NCI-H2029 (cell line): ENCODE measurements at places on chromosomes 13 and 19.

- DNase-seq, result no peak
These were observed 51.6 kb downstream of the MPHOSPH8 start for GRCh38 chr13:19685034-19685433.

- no peak for DNase-seq
These were observed 1551.8 kb downstream of the SLITRK1 start for GRCh38 chr13:82330499-82330898.

- no peak for DNase-seq
These were observed 10.7 kb upstream of the CACNG6 start for GRCh38 chr19:53980539-53981375.

DNA sequence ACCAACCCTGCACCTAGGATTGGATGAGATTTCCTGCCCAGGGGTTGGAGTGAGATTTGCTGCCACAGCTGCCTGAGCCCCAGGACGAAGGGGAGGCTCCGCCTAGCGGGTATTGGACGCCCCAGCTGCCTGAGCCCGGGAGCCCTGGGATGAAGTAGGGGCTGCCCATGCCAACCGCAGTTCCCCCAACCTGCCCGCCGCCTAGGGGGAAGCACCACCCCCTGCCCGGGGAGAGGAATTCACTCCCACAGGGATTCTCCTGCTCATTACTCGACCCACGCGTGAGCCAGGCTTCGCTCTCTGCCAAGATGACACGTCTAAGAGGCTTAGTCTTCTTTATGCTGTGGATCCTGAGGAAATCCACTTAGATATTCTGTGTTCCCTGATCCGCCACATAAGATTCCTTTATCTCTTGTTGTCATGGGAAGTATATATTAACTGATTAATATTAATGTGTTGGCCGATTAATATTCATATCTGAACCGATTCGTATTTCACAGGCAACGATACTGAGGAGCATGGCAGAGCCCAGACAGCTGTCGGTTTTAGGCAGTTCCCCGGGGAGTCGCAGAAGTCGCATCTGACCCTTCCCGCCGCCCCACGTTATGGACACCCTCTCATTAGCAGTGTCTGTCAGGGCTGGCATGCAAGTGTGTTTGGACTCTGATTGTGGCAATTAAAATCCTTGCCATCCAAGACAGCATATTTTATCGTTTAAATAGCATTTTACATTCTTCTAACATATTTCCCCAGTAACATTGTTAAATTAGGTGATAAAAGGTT lies 44.5 kb upstream of the KCTD15 start:
- no peak for DNase-seq

GRCh38 chr13:41859565-41859964 lies 101.3 kb downstream of the VWA8 start:
- no peak for DNase-seq

GRCh38 chr19:57566396-57567265 lies 7.0 kb upstream of the ZNF550 start:
- DNase-seq, result no peak

DNA sequence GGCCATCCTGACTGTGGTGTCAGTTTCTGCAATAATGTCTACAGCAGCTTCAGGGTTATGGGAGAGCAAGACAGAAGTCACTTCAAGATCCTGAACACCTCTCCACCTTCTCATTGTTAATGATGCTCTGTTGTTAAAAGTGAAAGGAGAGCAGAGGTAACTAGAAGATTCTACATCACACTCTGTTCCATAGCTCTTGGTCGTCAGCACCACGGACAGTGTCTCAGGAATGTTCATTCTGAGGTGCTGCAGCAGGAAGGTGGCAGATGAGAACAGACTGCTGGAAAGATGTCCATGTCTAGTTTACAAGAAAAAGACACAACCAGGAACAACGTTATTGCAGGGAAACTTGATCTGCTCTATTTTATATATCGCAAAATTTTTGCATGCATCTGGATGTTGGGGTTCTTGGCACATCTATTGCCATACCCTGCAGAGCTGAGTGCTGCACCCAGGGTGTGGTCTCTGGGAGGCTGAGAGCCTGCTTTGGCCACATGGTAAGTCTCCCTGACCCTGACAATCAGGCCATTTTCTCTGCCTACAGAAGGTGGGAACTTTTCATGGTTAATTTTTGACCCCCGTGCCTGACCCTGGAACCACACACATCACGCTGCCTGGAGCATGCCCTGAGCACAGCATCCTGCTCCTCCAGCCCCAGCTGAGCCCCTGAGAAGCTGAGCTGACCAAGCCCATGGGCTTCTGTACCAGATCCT lies 12.7 kb downstream of the CEACAM21 start:
- no peak for DNase-seq

GRCh38 chr19:39415111-39416046 lies 2.9 kb downstream of the PLEKHG2 start:
- no peak for DNase-seq

DNA sequence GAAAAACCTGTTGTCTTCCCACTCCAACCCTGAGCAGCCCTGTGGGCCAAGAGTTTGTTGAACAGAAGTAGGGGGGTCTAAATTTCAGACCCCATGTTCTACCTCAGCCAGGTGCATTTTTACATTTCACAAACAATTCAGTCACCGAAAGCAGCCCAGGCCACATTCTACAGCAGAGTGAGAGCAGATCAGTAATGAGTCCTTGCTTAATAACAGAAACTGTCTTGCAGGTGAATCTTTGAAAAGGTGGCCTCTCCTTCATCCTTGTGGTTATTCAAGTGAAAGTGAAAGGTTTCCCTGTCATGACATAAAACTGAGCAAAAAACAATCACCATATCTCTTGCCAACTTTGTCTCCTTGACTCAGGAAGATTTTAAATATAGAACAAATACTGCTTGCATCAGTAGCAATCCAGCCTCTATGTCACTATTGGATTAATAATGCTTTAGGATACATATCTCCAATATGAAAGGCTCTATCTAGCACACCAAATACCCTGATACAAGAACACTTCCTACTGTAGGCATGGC lies 670.2 kb downstream of the DIAPH3 start:
- no peak for DNase-seq

- DNase-seq, result no peak
These were observed 5.5 kb upstream of the PTBP1 start for GRCh38 chr19:791567-792305.

GRCh38 chr13:26022538-26023292 lies 29.1 kb downstream of the SHISA2 start:
- DNase-seq, result peak; percentile 64

DNA sequence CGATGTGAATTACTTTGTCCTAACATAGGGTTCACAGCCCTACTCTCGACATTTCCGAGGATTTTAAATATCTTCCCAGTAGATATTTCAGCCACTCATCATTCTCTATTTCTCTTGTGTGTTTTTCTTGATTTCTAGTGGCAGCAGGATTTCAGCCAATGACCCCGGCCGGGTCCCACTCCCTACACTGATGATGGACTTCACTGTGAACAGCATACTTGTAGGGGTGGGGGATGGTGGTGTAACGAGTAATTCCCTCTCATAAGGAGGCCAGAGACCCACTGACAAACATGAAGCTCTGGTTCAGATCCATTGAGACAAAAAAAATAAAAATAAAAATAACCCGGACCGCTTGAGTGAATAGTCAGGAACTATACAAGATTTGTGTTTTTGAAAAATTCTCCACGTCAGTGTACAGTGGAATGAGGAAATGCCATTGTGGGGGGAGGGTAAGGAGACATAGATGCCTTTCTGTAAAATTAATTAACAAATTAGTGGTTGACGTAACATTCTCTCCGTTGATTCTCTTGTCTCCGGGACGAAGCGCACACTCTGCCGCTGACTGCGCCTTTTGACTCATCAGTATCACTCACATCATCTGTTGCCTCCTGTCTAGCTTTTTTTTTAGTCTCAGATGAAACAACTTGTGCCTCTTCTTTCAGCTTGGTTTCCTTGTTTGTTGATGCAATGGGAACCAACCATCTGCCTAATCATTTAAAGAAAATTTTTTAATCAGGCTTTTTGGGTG lies 48.8 kb upstream of the IRS2 start:
- no peak for DNase-seq

GRCh38 chr19:33214596-33214995 lies 11.1 kb downstream of the SLC7A10 start:
- DNase-seq, result peak; percentile 11

DNA sequence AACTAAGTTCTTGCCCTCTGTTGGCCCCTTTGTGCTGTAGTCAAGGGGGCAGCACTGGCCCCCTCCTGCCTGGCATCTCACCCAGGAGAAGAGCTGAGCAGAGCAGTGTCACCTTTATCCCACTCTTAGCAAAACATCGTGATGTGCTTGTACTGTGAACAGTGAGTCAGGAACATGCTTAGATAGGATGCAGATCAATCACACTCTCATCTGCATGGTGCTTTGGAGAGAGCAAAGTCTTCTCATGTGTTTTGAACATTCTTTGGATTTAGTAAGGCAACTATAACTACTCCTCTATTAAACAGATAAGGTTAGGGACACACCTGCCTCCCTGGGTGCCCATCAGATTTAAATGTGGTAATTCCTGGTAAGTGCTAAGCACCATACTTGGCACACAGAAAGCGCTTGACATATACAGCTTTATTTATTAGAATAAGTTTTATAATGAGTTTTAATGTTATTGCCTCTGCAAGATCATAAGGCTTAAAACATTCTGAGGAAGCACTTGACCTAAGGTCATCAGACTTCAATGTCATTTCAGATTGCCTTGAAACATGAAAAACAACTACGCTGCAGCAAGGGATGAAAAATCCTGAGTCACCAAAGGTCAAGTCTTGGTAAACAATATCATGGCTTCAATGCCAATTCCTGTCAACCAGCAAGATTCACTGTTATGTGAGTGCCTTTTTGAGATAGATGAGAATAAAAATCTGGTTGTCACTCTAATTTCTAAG lies 82.4 kb upstream of the IRS2 start:
- peak; percentile 84 for DNase-seq

DNA sequence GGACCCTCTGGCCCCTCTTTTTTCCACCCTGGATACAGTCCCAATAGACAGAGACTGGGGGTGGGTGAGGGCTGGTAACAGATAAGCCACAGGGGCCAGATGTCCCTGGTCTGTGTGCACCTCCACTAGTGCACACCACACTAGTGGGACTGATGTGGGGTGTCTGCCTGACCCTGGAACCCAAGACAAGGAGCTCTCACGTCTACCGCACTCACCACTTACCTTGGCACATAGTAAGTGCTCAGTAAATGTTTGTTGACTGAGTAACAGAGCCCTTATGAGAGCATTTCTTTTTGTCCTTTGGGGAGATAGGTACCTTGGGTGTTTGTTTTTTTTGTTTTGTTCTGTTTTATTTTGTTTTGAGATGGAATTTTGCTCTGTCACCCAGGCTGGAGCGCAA lies 23.1 kb upstream of the ZNF414 start:
- DNase-seq, result no peak

DNA sequence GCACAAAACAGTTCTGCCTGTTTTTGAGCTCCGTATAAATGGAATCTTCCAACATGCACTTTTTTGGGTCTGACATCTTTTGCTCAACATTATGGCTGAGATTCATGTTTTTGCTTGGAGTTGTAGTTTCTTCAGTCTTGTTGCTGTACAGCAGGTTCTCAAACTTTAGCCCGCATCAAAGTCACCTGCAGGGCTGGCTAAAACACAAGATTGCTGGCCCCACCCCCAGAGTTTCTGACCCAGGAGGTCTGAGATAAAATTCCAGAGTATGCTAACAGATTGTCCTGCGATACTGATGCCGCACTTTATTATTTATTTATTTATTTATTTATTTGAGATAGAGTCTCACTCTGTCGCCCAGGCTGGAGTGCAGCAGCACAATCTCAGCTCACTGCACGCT lies 79.8 kb upstream of the WASF3 start:
- no peak for DNase-seq

GRCh38 chr13:33639626-33640080 lies 178.3 kb upstream of the RFC3 start:
- DNase-seq, result no peak

DNA sequence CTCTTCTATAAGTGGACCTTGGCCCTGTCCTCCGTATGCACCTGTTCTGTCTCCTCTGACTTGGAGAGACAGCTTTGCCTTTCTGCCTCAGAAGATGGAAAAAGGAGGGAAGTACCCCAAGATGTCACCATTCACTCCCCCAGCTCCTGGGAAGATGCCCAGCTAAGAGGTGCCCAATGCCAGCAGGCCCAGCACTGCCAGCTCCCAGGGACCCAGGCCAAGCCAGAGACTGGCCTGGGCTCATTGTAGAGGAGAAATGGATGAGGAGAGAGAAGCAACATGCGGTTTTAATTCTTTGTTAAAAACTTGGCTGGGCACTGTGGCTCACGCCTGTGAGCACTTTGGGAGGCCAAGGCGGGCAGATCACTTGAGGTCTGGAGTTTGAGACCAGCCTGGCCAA lies 111.5 kb upstream of the ZNF507 start:
- no peak for DNase-seq

GRCh38 chr19:917323-918151 lies at the start of gene KISS1R:
Gene KISS1R, plus strand, starts transcription at chr19:917333. Its CDS starts 170 bp downstream, at chr19:917503.
- peak; percentile 37 for DNase-seq

DNA sequence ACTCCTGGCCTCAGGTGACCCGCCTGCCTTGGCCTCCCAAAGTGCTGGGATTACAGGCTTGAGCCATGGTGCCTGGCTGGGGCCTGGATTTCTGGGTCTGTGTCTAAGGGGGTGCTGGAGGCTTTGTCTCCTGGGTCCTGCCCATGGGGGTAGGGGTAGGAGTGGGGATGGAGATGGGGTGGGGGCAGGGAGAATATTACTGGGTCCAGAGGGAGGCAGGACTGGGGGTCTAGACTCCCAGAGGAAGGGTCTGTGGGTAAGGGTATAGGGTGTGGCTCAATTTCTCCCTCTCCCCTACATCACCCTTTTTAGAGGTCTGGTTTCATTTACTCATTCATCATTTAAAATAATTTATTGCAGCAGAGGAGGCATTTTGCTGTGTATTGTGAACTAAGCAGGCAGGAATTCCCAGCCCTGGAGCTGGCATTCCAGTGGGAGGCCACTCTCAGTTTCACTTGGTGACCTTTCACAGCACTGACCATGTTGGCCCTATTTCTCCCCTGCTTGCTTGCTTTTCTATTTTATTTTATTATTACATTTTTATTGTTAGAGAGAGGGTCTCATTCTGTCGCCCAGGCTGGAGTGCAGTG lies 810 bp upstream of the NFKBID start:
- no peak for DNase-seq

DNA sequence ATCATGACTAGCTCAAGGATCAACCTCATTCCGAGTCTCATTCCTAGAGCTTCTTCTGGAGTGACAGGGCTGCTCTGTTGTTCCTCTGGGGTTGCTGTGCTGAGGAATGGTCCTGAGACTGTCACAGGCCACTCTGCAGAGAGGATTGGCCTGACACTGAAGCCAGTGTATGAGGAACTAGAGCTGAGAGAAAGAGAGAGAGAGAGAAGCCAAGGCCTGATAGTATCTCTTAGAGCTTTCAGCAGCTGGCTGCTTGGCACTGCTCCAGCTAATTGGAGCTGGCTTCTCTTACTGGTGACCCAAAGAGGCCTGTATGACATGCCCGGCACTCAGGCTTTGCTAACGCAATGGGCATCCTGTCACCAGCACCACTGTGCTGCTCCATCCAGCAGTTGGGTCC lies 73.4 kb upstream of the FLT1 start:
- DNase-seq, result peak; percentile 44

DNA sequence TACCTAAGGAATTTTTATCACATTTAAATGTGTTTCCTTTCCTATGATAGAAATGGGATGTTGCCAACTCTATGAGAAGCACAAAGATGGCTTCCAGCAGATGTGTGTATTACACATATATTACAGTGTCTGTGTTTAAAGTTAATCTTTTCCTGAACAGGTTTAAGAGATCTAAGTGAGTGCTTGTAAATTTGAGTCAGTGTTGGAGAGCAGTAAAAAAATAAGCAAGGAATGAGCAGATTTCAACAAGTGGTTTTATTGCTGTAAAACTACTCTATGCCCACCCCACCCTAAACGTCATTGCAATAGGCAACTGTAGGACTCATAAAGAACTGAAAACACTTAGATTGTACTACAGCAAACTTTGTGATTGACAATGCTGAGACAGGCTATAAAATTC lies 248.7 kb downstream of the KLF5 start:
- DNase-seq, result no peak
